Thoracic aorta (tissue), 2 donors: ENCODE measurements at places on chromosomes 2 and 18.

DNA sequence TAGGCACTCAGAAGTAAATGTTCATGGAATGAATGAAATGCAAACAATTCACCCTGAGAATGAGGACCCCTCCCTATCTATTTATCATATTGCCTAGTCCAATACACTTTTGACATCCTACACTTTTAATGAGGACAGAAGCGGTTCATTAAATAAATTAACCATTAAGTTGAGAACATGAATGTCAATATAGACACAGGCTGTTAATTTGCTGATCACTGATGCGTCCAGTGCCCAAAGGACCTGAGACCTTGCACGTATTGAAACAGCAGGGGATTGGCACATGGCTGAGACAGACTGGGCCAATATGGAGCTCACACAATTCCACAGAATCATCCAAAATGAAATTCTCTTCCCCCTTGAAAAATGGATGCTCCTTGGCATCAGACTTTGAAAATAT lies 430.0 kb downstream of the SLC4A3 start:
- no peak for DNase-seq

GRCh38 chr18:51211552-51211951 lies 14.1 kb upstream of the MEX3C start:
- no peak for DNase-seq

DNA sequence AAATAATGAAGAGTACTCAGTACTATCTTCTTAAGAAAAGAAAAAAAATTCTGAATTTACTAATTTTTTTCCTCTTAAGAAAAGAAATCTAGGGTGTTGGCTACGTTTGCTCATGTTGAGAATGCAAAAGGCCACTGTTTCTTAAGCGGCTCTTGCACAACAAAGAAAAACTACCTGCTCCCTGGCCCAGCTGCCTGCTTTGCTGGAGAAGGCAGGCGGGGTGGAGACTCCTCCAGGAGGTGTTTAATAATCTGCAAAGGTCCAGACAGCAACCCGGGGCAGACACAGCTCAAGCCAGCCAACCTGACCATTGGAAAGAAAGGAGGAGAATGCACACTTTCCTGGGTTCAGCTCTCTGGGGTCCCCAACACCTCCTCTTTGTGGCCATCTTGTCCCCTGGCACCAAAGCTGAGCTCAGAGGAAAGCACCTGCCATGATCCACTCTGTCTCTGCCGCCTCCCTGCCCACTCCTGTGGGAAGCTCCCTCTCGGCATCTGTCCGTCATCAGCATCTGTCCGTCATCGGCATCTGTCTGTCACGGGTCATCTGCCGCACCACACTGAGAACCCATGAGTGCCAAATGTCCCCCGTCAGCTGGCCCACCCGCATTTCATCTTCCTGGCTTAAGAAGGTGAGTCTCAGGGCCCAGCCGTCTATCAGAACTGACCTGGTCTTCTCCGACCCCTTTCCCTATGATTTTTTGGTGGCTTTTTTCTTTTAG lies 11.9 kb downstream of the ZNF516 start:
- no peak for DNase-seq

- no peak for DNase-seq
Observed at GRCh38 chr2:235265348-235265965, 228.4 kb upstream of the AGAP1 start.

GRCh38 chr18:73245345-73245744 lies 377.6 kb upstream of the NETO1 start:
- DNase-seq: no peak

GRCh38 chr2:226738191-226738820 lies 61.3 kb downstream of the IRS1 start:
- no peak for DNase-seq
